ENCODE measurements at places on chromosomes 1 and 21. TPM values are rescaled to one million over a fixed set of nuclear protein-coding genes. Genes with fewer than 3 reads are reported as not detected.

Gene GCSAML
- not detected for total RNA-seq

Gene HTR1D
- total RNA-seq, result not detected

Gene SOX13
- 15.0 TPM for total RNA-seq

Gene CHIA
- not detected for total RNA-seq

Gene AK4
- 123 TPM for total RNA-seq

Gene MEGF6
- total RNA-seq, result 7.6 TPM

Gene OXCT2
- 7.5 TPM for total RNA-seq

Gene CDC7
- total RNA-seq, result 0.37 TPM

GRCh38 chr1:205775015-205775716, at the start of gene RAB29:
Gene RAB29, minus strand, starts transcription at chr1:205775482. Its CDS starts 526 bp downstream, at chr1:205774956.
- DNase-seq, result peak; percentile 89

DNA sequence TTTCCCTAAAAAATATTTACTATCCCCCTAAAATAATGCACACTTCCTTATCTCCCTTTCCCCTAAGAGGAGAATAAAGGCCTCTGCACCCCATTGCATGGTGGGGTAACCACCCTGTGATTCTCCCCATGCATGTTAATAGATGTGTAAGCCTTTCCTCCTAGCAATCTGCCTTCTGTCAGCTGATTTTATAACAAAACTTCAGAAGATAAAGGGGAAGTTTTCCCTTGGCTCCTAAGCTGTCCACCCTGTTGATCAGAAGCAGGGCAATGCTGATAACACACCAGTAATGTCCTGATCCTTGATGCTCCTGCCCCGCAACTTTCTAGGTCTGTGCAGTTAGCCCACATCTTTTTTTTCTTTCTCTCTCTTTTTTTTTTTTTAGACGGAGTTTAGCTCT, 11.4 kb upstream of the RNF187 start:
- no peak for DNase-seq

GRCh38 chr1:85495556-85495955, 30.6 kb upstream of the DDAH1 start:
- DNase-seq, result no peak

GRCh38 chr1:51445351-51446090, 73.5 kb downstream of the EPS15 start:
- DNase-seq, result no peak

DNA sequence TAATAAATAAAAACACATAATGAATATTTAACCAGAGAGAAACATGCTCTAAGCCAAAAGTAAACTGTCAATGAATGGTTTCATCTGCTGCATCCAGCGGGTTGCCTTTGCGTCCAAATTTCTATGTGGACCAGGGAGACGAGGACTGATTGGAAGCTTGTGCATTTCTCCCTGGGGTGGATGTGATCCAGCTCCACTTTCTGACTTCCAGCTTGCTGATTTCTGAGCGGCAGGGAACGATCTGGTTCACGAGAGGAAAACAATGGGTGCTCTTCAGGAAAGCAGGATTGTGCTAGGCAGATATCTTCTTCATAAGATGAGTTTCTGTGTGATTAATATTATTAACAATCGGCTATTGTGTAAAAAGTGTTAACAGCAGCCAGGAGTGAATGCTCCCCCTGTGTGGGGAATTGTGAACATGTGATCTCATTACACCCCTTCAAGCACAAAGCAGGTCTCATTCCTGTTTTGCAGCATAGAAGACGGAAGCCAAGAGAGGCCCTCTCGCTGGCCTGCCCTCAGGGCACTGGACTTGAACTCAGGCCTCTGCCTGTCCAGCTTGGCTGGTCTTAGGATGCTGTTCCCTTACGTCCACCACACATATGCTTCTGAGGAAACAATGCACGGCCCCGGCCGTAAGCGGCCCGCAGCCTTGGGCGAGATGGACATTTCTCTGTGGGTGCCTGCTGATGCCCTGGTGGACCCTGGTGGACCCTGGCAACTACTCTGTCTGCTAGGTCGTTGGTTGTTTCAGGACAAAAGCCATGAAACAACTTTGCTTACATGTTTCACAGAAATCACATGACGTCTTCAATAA, 183.4 kb upstream of the C1orf174 start:
- DNase-seq, result no peak

GRCh38 chr1:44947063-44947773, 39.2 kb downstream of the EIF2B3 start:
- peak; percentile 37 for DNase-seq

GRCh38 chr21:39441502-39442475, 3.8 kb downstream of the LCA5L start:
- no peak for DNase-seq

GRCh38 chr1:6059866-6060265, 14.2 kb downstream of the KCNAB2 start:
- no peak for DNase-seq

DNA sequence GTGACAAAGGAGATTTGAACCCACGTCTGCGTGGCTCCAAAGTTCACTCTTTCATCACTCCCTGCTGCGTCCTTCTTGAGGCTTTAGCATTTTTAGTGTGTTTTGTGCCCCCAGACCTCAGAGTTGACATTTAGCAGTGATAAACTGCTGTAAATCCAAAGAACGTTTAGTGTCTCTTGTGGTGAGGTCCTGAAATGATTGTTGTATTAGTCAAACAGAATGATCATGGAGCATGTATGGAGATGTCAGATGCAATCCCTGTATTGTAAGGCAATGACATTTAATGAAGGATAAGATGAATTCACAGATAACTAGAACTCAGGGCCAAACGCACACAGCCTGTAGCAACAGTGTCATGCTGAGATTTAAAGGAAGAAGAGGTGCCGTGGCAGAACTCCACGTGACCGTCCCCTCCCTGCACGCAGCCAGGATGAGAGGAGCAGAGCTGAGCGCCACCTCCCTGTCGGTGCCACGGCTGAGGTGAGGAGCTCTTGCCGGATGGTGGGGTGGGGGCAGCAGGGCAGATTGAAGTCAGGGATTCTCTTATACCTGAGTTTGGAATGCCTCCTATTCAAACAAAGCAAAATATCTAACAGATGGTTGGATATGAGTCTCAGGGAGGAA, 30.1 kb downstream of the NTPCR start:
- no peak for DNase-seq

DNA sequence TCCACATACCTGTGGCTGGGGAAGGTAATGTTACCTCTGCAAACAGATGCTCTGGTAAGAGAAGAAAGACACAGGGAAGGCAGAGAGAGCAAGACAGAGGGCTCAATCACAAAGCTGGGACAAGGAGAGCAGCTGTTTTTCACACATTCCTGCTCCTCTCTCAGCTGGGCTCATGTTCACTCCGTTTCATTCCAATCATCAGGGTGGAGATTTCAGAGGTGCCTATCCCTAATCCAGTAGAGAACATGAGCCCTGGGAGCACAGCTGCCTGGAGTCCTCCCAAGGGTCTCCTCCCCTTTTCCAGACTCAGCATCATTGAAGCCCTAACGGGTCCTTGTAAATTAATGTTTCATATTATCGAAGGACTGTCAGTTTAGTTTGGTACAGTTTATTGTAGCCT, 19.4 kb downstream of the GADD45A start:
- DNase-seq, result no peak

DNA sequence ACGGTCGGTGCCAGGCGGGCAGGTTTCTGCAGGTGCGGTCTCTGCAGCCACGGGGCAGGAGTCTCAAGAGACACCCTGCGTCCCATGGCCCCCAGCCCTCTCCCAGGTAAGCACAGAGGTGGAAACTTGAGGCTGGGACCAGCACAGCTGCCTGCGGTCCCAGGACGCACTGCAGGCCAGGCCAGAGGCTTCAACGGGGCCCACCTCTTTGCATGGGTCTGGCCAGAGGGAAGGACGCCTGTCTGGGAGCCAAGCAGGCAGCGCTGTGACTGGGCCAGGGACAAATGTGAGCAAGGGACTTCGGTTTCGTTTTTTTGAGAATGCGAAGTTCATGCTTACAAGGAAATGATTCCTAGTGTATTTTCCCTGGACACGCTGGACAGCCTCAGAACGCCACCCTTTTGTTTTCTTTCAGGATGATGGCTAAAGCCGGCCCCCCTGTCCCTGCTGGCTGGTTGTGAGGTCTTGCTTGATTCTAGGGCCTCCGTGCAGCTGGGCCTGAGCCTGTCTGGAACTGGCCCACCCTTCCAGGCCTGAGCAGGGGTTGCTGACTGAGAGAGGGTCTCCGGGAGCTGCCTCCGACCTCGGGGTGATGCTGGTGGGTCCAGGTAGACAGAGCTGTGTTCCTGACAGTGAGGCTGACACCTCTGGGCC, 38.3 kb downstream of the MORN1 start:
- peak; percentile 64 for DNase-seq

DNA sequence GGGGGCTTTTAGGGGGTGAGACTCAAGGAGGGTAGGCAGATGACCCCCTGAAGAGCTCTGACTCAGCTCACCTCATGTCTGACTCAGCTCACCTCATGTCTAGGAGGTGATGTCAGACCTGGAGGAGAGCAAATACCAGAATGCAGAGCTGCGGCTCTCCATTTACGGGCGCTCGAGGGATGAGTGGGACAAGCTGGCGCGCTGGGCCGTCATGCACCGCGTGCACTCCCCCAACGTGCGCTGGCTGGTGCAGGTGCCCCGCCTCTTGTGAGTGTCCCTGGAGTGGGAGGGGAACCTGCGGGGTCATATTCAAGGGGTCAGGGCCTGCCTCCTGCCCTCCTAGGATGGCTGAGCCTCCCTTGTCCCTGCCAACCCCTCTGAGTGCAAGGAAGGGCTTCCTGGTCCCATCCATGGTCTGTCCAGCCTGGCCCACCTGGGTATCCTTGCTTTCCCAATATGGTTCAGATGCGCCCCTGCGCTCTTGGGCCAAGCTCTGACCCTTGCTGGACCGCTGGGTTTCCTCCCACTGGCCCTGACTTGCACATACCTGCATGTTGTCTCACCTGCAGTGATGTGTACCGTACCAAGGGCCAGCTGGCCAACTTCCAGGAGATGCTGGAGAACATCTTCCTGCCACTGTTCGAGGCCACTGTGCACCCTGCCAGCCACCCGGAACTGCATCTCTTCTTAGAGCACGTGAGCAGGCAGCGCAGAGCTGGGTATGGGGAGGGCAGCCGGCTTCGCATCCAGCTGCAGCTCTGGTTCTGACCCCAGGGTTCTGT, 9.1 kb downstream of the AMPD2 start:
- DNase-seq, result no peak

DNA sequence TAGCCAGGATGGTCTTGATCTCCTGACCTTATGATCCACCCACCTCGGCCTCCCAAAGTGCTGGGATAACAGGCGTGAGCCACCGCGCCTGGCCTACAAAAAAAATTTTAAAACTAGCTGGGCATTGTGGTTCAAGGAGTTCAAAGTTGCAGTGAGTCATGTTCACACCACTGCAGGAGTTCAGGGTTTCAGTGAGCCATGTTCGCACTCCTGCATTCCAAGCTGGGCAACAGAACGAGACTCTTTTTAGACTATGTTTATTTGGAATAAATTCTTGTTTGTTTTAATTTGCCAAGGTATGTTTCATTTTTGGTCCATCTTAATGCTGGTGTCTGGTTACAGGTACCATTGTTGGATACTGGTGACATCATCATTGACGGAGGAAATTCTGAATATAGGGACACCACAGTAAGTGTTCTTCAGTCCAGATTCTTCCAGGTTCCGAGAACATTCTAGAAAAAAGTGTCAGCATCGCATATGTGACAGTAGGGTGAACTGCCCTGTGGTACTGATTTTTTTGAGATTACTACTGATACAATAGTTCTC, 3.9 kb downstream of the PGD start:
- DNase-seq, result no peak

DNA sequence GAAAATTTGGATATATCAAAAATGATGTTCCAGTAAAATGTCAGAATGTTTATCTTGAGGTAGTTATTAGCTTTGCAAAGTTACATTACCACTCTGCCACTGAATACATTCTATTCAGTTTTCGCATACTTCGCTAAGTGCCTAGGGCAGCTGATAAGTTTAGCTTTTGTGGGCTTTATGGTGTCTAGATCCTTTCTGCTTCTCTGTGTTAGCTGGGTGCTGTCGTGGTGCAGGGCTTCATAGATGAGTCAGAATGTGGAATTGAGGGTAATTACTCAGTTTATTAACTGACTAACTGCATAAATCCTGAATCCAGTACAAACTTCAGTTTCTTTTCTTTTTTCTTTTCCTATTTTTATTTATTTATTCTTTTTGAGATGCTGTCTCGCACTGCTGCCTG, 21.5 kb downstream of the NCAM2 start:
- no peak for DNase-seq

DNA sequence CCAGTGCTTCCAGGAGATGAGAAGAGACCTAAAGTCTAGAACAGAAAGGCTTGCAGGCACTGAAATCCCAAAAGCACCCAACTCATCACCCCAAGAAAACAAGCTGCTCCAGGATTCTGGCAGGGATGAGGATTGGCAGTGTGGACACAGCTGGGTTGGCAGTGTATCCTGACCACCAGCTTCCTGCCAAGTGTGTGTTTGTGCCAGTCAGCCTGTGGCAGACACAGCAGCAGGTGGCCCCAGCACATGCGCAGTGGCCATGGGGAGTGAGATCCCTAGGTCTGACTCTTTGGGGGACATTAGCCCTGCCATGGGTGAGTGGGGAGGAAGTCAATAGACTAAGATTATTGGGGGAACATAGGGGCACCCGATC, 8.7 kb upstream of the SNAPIN start:
- DNase-seq, result no peak

- no peak for DNase-seq
These were observed 80.9 kb downstream of the ATP1A1 start for GRCh38 chr1:116453906-116454305.

DNA sequence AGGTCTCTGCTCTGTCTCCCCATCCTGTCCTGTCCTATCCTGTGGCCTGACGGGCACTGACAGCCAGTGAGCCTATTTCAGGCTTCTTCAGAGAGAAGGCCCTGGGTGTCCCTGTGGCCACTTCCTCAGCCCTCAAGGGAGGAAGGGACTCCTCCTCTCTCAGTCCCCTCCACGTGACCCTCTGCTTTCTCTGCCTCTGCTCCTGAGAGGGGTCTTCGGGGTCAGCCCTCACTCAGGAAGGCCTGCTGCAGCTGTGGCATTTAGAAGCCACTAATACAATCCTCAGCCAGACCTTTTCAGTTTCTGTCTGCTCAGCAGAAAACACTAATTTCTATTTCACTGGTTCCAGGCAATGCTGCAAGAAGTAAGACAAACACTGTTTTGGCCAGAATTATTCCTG, 43.6 kb upstream of the ETV3 start:
- no peak for DNase-seq

DNA sequence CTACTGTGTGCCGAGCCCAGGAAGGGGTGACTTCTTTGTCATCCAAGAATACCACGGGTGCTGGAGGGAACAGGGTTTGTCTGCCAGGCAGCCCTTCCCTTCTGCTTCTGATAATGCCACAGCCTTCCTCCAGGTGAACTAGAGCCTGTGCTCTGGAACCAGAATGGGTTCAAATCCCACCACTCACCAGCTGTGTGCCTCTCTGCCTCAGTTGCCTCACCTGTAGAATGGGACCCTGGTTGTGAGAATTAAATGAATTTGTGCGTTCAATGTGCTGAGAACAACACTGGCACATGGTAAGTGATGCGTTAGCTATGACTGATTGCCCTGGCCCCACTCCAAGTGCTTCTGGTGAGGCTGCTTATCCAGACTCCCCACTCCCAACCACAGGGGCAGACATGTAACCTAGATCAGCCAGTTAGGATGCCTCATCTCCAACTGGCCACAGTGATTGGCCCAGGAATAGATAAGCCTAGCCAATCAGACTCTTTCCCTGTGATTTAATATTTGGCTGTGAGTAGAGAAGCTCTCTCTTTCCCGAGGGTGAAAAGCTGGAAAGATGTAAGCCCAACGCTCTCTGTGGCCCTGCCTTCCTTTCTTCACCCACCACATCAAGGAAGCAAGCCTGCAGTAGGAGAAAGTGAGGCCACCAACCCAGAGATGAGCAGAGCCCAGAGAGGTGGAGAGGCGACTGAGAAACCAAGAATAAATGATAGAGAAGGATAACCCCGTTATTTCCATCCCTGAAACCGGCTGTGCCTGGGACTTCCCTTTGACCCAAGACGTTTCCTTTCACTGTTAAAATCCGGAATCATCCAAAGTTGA, 20.8 kb upstream of the LAPTM5 start:
- DNase-seq, result peak; percentile 65
